M059J (cell line): ENCODE measurements at places on chromosomes 1 and 21. TPM values are rescaled to one million over a fixed set of nuclear protein-coding genes. Genes with fewer than 3 reads are reported as not detected.

Gene AMPD1
- not detected in 2 replicates for total RNA-seq

Gene CELA3B
- total RNA-seq, result not detected in 2 replicates

Gene NDUFV3
- 37.9 and 60.5 TPM in 2 replicates for total RNA-seq

Gene LRRC38
- 0.15 and 0.37 TPM in 2 replicates for total RNA-seq

Gene FCRL5
- not detected in 2 replicates for total RNA-seq

Gene WDR47
- 11.0 and 14.6 TPM in 2 replicates for total RNA-seq

Gene DLGAP3
- total RNA-seq, result 0.05 TPM in 1 of 2 replicates, not detected in the other

Gene OR2AK2
- not detected in 2 replicates for total RNA-seq

Gene SH2D1B
- 0.05 and 0.71 TPM in 2 replicates for total RNA-seq

Gene FOXJ3
- 22.0 and 31.9 TPM in 2 replicates for total RNA-seq

Gene GPR3
- total RNA-seq, result 2.0 and 2.6 TPM in 2 replicates

Gene NDC1
- 34.0 and 48.1 TPM in 2 replicates for total RNA-seq
